ENCODE measurements at places on chromosomes 2 and 18.
A peak's percentile ranks its signal among the peaks of the same experiment; 100 is the strongest.

- DNase-seq = no peak
Measured at GRCh38 chr2:174614261-174614660, 16.7 kb upstream of the WIPF1 start.

- peak; percentile 22 for DNase-seq
Measured at GRCh38 chr2:227103583-227103982, 60.4 kb downstream of the COL4A4 start.

GRCh38 chr18:25457601-25458000 lies 105.6 kb upstream of the ZNF521 start:
- DNase-seq = no peak

DNA sequence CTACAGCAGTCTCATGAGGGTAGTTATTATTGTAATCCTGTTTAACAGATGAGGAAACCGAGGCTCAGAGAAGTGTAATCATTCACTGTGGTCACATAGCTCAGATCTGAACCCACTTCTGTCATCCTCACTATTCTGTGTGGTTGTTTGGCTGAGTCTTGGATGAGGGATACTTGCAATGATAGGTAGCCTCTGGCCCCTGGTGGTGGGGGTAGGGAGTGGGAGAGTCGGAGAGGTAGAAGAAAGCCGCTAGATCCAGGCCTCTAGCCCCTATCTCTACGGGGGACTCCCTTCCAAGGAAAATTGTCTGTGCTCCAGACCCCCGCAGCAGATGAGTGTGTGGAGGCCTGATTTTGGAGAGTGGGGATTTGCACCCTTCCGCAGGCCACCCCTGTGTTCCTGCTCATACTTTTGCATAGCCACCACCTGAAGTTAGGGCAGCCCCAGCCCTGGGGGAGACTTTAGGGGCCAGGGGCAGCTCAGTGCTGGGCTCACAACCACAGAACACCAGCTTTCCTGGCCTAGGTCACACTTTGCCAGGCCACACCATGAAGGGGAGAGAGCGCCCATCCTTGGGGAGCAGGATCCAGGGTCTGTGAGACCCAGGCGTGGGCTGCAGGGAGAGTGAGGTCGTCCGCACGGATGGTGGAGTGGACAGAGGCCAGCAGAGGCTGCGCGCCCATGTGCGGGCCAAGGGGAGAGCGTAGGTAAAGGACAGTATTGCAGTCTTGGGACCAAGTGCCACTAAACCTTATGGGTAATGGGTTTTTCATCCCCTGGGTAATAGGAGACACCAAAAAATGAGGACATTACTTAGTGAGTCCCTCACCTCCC lies 148.2 kb downstream of the GLI2 start:
- DNase-seq = no peak

GRCh38 chr18:10261344-10262276 lies 192.8 kb upstream of the APCDD1 start:
- no peak for DNase-seq

GRCh38 chr18:11719621-11720020 lies 30.6 kb downstream of the GNAL start:
- DNase-seq = no peak

- DNase-seq = no peak
Measured at GRCh38 chr2:233917116-233917515, at the start of gene TRPM8. TSS of gene TRPM8 (plus strand) at chr2:233917373. CDS start at chr2:233926538, 9,165 bp downstream.

DNA sequence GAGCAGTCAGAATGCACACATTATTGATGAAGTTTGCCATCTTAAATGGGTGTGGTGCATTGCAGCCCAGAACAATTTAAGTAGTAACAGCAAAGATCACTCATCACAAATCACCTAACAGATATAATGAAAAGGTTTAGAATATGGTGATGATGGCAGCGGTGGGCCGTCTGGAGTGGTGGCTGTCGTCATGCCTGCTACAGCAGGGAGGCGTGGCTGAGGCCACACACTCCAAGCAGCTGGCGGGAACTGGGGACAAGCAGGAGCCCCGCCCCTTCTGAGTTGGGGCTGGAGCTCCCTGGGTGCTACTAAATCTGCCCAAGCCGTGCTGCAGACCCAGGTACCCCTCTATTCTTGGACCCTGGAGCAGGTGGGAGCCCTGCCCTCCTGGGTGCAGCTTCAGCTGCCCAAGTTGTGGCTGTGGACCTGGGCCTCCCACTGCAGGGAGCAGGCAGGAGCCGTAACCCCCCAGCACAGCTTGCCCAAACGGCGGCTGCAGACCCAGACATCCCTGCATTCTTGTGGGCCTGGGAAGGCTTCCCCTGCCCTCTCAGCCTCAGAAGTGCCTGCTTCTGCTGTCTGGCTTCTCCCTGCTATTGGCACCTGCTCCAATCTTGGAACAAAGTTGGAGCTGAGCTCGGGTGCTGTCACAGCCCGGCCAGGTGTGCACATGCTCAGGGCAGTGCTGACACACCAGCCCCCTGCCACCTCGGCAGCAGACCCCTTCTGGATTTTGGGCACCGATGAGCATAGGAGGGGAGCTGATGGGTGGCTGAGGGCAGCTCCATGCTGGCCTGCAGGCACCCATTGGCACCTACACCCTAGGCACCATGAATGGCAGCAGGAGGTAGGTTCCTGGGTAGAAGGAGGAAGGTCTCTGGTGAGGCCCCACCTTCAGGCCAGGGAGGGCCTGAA lies 149.3 kb downstream of the EHBP1 start:
- DNase-seq = no peak

GRCh38 chr2:131657895-131658768 lies 130.4 kb downstream of the CCDC74A start:
- no peak for DNase-seq

DNA sequence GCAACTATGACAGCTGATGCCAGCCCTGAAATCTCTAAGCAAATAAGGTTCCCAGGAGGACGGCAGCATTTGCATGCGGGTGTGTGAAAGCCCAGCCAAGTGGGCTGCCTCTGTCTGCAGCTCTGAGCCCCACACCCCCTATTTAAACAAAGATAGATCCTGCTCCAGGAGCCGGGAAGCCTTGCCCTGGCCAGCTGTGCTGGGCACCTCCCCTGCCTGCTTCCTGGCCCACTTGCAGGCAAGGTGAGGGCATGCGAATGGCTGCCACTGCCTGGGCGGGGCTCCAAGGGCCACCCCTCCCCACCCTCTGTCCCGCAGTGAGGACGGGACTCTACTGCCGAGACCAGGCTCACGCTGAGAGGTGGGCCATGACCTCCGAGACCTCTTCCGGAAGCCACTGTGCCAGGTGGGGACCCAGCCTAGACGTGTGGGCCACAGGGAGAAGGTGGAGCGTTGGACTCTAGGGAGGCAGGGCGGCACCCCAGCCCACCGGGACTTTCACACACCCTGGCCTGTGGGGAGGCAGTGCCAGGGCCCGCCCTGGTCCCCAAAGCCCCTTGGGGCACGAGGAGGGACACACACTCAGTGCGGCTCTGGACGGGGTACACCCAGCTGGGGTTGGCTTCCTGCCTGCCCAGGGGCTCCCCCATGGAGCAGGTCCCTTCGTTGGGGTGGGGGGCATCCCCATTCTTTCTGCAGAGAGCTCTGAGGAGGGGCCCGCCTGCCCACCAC lies at the start of gene ANO7:
ANO7 (plus strand) TSS at position 317 of the 732 bp plus-strand sequence. CDS start 1,387 bp downstream, outside the sequence.
- peak; percentile 17 for DNase-seq

DNA sequence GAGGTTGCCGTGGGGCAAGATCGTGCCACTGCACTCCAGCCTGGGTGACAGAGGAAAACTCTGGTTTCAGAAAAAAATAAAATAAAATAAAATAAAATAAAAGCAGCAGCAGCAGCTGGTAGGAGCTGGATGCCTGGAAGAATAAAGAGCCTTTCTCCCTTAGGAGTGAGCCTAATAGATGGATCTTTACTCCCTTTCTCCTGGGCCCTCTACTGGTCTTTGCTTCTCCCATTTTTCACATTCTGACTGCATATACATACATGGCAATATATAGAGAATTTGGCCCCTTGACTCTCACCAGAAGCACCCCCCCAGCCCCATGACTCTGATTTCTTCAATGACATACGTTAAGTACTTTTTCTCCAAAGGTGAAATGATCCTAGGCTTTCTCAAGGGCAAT lies 9.8 kb upstream of the MALT1 start:
- DNase-seq = no peak

DNA sequence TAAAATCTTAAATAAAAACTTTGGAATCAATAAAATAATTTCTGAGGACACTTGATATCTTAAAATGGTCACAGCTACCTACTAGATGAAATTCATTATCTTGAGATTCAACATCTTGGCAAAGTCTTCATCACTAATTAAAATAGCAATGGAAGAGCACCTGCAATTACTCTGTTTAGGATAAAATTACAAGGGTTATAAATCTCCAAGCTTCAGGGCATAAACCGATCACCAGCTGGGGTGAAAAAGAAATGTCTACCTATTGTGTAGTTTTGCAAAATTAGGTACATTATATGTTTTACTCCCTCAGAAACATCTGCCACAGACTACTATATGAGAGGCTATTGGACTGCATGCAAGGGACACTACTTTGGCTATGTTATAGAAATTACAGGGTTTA lies 327.1 kb downstream of the CCDC178 start:
- peak; percentile 65 for DNase-seq

DNA sequence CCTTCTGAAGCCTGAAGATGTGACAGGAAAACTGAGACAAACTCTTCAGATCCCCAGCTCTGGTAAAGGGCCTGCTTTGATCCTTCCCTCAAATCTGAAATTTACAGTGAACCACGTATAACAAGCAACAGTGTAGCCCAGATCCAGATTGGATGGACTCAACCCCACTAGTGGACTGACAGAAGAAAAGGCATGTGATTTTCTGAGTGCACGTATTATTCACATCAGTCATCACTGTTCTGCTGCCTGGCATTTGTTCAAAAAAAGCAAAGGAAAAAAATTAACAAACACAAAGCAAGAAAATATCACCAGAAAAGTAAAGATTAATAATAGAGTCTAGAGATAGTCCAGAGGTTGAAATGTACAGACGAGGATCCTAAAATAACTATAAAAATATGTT lies 87.6 kb downstream of the CYRIA start:
- no peak for DNase-seq

- DNase-seq = peak; percentile 67
Measured at GRCh38 chr2:152098496-152099366, at the start of gene CACNB4. TSS of gene CACNB4 (minus strand) at chr2:152099044.

- no peak for DNase-seq
Measured at GRCh38 chr2:186573531-186573930, 16.3 kb upstream of the ITGAV start.
